Psoas muscle (tissue), 8 donors: ENCODE measurements at places on chromosomes 13 and 19. TPM values are rescaled to one million over a fixed set of nuclear protein-coding genes. Genes with fewer than 3 reads are reported as not detected.

- DNase-seq: peak; percentile 48
Observed at GRCh38 chr13:99415851-99416331, 85.4 kb upstream of the TM9SF2 start.

- peak; percentile 87 for DNase-seq
Observed at GRCh38 chr19:36973021-36973843, 57.1 kb downstream of the ZNF568 start.

DNA sequence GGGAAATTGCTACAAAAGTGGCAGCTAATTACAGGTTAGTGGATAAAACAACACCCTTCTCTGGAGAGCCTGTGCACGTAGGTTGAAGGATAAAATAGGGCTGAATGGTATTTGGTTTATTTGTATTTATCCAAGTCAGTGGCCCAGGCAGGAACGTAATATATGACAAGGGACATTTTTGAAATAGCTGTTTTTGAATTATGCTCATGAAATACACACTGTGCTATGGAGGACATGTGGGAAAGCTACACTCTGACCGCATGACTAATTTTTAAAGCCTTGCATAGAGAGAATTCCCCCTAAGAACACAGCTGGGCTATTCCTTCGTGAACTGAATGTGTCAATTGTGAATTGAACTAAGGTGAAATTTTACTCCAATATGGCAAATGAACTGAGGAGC is 292.1 kb upstream of the MAB21L1 start:
- DNase-seq: no peak

- DNase-seq: no peak
Observed at GRCh38 chr13:108003626-108004025, 211.7 kb downstream of the LIG4 start.

DNA sequence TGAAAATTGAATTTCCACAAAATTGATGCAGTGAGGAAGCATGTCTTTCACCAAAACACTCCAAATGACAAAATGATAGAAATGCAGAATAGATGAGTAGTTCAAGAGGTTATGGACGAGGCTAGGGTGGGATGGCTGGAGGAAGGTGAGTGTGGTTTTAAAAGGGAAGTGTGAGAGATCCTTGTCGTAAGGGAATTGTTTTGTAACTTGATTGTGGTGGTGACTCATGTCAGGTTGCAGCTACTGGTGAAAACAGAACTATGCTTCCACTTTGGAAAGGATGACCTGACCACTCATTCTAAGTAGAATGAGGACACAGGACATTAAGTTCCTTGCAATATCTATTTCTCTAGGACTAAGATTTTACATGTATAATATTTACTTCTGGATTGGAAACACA is 345.7 kb downstream of the MTUS2 start:
- no peak for DNase-seq

- DNase-seq: peak; percentile 65
Observed at GRCh38 chr13:26785838-26786630, 25.4 kb upstream of the GPR12 start.

GRCh38 chr13:30738526-30739236 is 3.3 kb downstream of the ALOX5AP start:
- no peak for DNase-seq

VSTM2B gene
- polyA plus RNA-seq: not detected

DNA sequence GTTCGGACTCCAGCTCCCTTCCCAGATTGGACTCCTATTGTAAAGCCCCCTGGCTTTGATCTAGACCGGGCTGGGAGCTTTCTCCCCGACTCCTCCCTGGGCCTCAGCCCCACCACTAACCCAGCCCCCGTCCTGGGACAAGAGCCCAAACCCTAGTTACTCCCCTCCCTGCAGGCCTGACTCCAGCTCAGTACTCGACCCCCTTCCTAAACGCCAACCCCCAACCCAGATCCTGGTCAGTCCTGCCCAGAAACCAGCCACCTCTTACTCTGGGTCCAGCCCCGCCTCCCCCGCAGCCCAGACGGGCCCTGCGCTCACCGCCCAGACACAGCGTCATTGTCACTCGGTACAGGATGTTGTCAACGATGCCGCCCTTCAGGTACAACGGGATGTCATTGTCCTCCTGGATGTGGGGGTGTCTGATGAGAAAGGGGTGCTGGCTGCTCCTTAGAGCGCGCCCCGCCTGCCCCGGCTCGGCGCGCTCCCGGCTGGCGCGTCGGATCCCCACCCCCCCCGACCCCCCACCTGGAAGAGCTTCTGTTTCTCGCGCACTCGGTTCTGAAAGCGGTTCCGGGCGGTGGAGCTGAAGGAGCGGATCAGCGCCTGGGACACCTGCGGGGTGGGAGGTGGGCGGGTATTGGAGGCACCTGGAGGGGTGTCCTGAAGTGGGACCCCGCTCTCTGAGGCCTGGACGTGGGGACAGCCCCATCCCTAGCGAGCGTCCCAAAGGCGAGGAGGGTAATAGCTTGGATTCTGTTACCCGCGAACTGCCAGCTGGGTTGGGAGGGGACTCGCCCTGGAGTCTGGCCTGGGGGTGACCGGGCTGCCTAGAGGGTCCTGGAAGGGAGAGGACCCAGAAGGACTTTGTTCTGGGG is 866 bp downstream of the COX7A1 start:
- DNase-seq: peak; percentile 85

DNA sequence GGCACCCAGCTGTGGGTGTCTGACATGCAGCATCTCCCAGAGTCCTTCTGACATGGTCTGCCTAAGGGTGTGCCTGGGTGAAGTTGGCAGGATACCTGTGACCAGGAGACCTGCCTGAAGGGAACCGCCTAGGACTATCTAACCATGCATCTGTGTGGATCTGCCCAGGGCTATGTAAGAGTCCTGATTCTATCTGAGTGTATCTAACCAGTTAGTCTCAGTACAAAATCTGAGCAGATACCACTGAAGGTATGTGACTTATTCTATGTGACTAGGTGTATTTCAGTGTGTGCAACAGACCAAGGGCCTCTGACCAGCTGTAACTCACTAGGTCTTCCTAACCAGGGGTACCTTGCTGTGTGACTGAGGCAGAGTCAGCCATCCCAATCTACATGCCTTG is 28.2 kb upstream of the FBL start:
- DNase-seq: no peak

ZNF160 gene
- 12.9 TPM for polyA plus RNA-seq

OR7A10 gene
- polyA plus RNA-seq: not detected

DNA sequence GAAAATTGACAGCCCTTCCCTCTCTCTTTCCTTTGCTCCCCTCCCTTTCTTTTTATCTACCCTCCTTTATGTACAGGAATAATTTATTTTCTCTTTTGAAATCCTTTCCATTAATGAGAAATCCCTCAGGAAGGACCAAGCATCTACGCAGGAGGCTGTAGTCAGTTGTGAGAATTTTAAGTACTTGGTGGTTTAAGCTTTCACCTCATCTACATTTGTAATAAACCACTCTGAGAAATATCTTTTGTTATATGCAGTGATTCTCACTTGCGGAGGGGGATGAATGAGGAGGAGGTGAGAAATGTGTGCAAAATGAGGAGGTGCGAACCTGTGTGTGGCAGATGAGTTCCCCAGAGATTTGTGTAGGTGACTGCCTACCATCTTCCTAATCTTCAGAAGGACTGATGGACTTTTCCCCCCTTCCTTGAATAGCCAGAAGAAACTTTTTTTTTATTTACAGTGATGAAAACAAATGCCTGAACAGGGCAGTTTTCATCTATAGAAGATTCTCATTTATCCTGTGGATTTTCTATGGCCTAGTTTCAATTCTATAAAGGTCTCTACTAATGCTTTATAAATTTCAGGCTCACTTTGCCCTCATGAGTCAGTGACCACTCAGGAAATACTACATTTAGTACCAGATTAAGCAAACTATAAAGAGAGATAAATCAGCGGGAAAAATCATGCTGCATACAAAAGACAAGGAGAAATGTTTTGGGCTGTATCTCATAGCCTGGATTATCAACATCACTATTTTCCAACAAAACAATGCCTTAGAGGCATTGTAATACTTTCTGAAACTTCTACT is 118.3 kb downstream of the LHFPL6 start:
- DNase-seq: no peak

CEACAM8 gene
- polyA plus RNA-seq: not detected

- peak; percentile 80 for DNase-seq
Observed at GRCh38 chr19:45670670-45671453, 2.8 kb downstream of the GIPR start.

DNA sequence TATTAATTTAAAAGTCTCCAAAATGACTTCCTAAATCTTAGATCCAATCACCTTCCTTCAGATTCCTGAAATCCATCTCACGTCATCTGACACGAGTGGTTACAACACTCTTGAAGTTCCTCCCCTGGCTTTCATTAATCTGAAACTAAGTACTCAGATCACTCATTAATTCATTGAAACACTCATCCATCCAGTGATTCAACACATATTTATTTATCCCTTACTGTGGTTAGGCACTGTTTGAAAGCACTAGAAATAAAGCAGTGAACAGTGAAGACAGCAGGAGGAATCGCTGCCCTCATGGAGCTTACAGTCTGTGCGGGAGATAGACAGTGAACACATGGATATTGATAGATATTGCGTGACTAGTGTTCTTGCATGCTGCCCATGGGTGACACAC is 472.4 kb downstream of the DCT start:
- no peak for DNase-seq

- no peak for DNase-seq
Observed at GRCh38 chr13:37127691-37128241, 22.3 kb upstream of the CSNK1A1L start.

GRCh38 chr13:33392794-33393405 is 107.3 kb upstream of the STARD13 start:
- DNase-seq: no peak
